HT-29 (cell line): ENCODE measurements at places on chromosomes 5 and 9.
A peak's percentile ranks its signal among the peaks of the same experiment; 100 is the strongest.

GRCh38 chr9:130150779-130151382, 21.3 kb upstream of the NCS1 start:
- DNase-seq: no peak

DNA sequence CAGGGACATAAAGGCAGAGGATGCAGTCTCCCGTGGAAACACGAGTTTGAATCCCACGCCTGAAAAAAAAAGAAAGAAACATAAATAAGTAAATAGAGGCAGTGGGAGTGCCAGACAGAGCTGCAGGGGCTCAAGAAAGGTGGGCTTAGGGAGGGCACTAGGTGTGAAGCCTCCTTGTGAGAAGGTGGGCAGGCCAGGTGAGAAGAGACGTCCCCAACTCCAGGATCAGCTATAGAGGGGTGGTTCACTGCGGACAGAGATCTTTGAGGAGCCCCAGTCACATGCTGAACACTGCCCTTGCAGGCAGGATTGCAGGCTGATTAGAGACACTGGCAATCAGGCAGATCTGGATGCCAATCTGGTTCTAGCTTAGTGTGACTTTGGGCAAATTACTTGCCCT, 172.1 kb downstream of the RGS3 start:
- DNase-seq: no peak

GRCh38 chr9:105503881-105504280, 54.0 kb upstream of the FKTN start:
- no peak for DNase-seq

DNA sequence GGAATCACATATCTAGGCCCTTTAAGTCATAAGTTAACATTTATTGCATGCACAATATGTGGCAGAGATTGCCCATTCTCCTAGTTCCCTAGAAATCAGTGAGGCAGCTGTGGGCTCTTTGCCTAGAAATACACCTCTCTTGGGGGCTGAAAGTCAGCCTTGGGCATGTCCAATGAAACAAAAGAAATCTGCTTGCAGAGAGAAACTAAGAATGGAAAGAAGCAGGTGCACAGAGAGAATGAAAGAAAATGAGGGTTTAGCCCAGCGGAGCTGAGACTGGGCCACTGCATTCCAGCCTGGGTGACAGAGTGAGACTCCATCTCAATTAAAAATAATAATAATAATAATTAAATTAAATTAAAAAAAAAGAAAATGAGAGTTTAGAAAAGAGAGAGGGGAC, 57.3 kb upstream of the DAB2 start:
- no peak for DNase-seq

GRCh38 chr9:104536756-104537155, at the start of gene OR13C3:
Gene OR13C3, minus strand, starts transcription at chr9:104536856. Its CDS starts 133 bp downstream, at chr9:104536723.
- DNase-seq: no peak

GRCh38 chr5:126099077-126099476, 324.1 kb upstream of the GRAMD2B start:
- no peak for DNase-seq

DNA sequence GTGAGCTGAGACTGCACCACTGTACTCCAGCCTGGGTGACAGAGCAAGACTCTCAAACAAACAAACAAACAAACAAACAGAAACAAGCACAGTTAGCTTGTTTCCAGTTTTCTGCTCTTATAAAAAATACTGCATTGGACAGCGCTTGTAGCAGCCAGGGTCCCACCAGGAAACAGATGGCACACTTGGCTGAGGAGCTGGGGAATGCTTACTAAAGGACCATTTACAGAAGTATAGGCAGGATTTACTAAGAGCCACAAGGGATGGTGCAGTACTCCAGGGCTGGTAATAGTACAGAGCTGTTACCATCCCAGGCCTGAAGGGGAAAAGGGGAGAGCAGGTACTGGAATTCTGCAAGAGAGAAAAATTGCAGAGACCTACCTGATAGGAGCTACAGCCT, 5.2 kb upstream of the ANKS6 start:
- DNase-seq: no peak

DNA sequence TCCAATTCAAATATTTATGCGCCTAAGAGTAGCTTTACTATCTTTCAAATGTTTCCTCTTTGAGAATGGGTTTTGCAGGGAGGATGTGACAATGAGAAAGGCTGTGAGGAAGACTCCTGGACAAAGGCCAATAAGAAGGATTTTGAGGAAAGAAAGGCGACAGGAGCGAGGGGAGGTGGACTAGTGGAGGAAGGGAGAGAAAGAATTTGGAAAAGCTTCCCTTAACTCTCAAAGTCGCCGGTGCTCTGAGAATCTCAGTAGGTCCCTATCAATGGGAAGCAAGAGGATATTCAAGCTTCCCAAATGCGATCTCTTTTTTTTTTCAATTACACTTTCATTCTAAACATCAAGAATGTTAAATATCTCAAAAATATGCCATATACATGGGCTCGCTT, 2.8 kb upstream of the CDC20B start:
- peak; percentile 7 for DNase-seq

DNA sequence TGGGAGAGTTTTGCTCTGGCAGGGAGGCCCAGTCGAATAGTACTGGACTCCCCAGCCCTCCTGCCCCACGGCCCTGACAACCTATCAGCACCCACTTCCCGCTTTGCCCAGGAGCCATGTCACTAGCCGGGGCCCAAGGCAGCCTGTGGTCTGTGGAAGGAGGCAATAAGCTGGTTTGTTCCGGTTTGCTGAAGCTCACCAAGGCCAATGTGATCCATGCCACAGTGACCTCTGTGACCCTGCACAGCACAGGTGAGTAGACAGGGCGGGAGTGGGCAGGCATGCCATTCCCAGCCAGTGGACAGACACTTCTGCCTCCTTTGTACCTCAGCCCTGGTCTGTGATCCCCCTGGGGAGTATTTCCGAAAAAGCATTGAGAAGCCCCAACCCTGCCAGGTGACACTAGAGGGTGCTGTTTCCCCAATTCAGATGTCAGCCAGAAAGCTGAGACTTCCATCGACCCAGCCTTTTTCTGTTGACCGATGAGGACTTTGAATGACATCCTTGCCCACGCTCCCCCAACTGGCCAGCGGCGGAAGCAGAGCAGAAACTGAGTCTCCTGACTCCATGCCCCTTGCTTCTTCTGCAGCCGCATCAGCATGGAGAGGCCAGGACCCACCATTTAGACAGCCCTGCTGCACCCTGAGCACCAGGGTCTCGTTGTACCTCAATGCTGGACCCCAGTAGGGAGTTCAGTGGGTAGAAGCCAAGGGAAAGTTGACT, 9.6 kb downstream of the PCYOX1L start:
- DNase-seq: peak; percentile 93

DNA sequence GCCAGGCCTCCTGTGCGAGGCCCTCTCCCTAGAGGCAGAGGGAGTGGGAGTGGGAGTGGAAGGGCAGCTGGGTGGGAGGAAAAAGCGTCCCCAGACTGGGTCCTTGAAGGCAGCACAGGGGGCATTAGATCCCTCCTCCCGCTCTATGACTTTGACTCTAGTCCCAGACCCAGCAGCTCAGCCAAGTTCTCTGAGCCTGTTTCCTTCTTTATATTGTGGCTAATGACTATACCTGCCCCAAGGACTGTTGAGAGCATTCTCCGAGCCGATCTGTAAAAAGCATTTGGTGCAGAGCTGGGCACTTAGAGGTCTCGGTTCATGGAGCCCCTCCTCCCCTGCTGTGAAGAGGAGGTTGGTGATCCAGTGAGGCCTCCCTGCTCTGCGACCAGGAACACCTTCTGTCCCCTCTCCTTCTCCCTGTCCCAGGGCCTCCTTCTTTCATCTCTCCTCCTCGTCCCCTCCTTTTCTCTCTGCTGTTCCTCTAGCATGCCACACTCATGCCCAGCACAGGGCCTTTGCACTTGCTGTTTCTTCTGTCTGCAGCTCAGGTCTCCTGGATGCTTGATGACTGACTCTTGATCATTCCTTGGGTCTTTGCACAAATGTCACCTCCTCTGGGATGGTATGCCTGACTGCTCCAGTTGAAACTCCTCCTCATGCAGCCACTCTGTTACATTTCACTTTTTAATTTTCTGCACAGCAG, 23.4 kb upstream of the PSD2 start:
- no peak for DNase-seq

GRCh38 chr9:133507246-133507965, 17.4 kb downstream of the MYMK start:
- no peak for DNase-seq

- no peak for DNase-seq
These were observed 43.3 kb upstream of the ISOC1 start for GRCh38 chr5:129051283-129051682.

- DNase-seq: no peak
These were observed 1.7 kb downstream of the GFRA3 start for GRCh38 chr5:138272681-138273080.

GRCh38 chr9:12916042-12916441, 141.2 kb downstream of the LURAP1L start:
- DNase-seq: no peak

GRCh38 chr5:142221091-142221860, 103.5 kb downstream of the SPRY4 start:
- DNase-seq: peak; percentile 58

DNA sequence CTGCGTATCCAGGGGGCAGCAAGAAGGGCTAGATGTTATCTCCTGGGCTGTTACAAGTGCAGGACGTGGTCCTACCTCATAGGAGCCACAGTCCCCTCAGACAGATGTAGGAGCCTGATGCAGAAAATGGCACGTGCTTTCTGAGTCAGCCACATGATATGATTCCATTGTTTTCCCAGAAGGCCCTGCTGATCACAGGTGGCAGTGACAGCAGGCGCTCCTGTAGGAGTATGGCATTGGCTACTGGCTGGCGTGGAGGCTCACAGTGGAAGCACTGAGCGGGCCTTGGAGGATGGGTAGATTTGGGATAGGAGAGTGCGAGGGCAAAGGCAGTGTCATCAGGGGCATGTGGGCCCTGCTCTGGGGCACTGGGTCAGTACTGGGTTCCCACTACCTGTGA, 21.9 kb downstream of the USP20 start:
- DNase-seq: no peak

DNA sequence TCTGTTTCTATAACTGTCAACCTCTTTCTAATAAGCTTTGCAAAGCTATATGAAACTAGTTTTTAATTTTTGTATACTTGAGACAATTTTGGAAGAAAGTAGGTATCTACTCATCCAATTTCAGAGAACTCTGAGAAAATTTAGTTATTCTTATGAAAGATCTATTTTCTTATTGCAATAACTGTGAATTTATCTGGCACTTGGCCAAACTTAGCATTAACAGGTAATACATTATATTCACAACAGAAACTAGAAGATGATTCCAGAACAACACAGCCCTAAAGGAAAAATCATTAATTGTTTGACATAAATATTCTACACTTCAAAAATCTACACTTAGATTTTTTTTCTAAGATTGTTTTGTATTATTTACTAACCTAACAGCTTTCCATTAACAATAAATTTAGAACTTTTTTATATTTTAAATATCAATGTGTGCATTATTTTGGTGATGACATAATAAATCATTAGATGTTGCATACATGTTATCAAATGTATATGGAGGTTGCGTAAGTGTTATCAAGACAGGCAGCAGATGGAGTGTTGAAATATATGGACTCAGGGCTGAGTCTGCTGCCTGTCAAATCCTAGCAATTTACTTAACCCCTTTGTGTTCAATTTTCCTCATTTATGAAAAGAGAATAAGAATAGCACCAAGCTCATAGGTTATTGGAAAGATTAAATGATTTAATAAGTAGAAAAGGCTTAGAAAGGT, 141.8 kb downstream of the MUSK start:
- no peak for DNase-seq

- peak; percentile 45 for DNase-seq
These were observed 72.3 kb downstream of the GNA14 start for GRCh38 chr9:77575785-77576184.
